GOT3 (cell line): ENCODE measurements at places on chromosomes 16 and 17.

DNA sequence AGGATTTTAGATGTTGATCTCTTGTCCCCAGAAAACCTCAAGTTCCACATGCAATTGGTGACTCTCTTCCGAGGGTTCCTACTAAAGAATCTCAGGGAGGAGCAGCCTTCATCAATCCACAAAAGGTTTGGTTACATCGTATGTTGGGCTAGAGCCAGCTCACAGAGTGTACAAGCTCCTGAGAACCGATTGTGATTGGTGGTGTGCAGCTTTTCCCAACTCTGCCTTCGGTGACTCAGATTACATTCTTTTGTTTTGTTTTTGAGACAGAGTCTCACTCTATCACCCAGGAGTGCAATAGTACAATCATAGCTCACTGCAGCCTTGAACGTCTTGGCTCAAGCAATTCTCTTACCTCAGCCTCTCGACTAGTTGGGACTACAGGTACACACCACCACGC, 172.4 kb downstream of the PMP22 start:
- no peak for DNase-seq

DNA sequence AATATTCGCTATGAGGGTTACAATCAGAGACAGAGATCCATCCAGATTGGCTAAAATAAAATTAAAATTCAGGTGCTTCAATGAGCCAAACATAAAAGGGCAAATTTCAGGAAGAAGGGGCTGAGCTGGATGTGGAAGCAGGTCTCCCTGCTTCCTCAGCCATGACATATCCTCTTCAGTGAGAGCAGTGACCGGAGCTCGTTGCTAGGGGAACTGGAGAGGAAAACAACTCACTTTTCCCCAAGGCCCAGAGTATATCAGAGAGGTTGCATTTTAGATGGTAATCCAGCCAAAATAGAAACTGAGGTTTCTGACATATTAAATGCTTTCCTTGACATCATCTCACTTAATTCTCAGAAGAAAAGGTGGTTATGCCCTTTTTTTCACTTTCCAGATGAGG, 503.5 kb downstream of the HS3ST4 start:
- no peak for DNase-seq

- DNase-seq = no peak
These were observed 25.4 kb upstream of the KRT20 start for GRCh38 chr17:40910441-40910841.

- no peak for DNase-seq
These were observed 48.4 kb upstream of the ALDH3A1 start for GRCh38 chr17:19796457-19796856.

- no peak for DNase-seq
These were observed 7.4 kb downstream of the CBFB start for GRCh38 chr16:67036323-67036741.

GRCh38 chr17:68519911-68520310, 7.7 kb downstream of the PRKAR1A start:
- no peak for DNase-seq
